ENCODE measurements at places on chromosomes 5 and 9. TPM values are rescaled to one million over a fixed set of nuclear protein-coding genes. Genes with fewer than 3 reads are reported as not detected.

The ANGPTL2 gene
- total RNA-seq: 79.6 TPM

The MYO10 gene
- total RNA-seq: 35.8 TPM

The ADGRV1 gene
- 1.2 TPM for total RNA-seq

The CD74 gene
- 750 TPM for total RNA-seq

The BAAT gene
- total RNA-seq: not detected

The DRD1 gene
- 0.15 TPM for total RNA-seq

The LCN9 gene
- not detected for total RNA-seq

The ADAMTS13 gene
- 3.6 TPM for total RNA-seq

The RMRP gene
- 10,879 TPM for total RNA-seq
